ENCODE measurements at places on chromosomes 2 and 18.

DNA sequence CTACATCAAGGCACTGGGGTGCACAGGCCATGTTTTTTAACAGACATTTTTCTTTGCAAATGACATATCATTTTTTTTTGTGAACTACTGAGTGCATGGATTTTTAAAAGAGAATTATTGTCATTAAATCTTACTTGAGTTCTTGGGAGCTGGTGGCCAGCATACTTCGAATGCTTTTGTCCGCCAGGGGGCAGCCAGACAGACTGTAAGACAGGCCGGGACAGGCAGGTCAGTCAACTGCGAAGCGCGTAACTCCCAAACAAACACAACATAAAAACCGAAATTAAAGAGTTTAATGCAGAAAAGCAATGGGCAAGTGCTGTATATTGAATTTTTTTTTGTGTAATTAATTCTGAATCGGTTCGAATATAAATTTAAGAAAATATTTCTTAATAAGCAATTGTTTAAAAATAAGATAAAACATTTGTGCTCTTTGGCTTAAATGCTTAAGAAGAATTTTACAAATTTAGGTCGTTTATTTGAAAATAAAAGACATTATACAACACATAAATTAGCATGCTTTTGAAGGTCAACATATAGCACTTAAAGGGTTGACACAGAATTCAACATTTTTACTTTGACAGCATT is 142.2 kb upstream of the PXDN start:
- peak; percentile 83 for DNase-seq

DNA sequence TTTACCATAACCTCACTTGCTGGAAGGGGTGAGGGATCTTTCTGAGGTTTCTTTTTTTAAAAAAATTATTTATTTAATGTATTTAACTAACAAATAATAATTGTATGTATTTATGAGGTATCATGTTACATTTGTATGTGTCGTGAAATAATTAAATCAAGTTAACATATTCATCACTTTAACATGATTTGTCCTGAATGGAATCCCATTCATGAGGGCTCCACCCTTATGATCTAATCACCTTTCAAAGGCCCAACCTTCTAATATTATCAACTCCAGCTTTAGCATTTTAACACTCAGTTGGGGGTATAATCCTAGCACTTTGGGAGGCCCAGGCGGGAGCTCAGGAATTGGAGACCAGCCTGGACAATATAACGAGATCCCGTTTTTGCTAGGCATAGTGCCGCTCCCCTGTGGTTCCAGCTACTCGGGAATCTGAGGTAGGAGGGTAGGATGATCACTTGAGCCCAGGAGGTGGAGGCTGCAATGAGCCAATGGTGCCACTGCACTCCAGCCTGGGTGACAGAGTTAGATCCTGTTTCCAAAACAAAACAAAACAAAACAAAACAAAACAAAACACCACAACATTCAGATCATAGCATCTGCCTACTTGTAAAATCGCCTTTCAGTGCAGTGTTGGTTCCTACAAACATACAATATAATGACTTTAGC is 1.1 kb upstream of the TAF4B start:
- DNase-seq, result no peak

DNA sequence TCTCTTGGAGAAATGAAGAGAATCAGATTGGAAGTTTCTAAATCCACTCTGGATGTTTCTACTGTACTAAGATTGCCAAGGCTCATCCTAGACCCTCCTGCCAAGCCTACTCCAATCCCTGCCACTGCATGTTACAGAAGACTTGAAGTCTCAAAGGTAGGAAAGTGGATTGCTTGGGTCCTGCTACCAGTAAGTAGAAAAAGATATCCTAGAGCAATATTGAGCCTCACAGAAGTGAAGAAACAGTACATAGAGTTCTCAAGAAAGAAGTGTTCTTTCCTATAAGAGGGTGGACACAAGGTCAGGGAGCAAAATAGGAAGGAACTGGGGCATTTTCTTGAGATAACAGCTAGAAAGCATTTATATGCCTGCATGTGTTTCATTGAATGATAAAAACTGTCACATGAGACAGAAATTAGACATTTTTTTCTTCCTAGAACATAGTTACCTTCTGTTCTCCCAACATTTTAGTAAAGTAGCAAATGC is 232.9 kb downstream of the RBM43 start:
- DNase-seq, result no peak

- peak; percentile 84 for DNase-seq
Observed at GRCh38 chr2:178109813-178110212, 2.4 kb upstream of the RBM45 start.

- no peak for DNase-seq
Observed at GRCh38 chr2:86786001-86786536, 4.6 kb downstream of the CD8A start.

- DNase-seq, result no peak
Observed at GRCh38 chr18:62634458-62634857, 80.9 kb upstream of the PHLPP1 start.

DNA sequence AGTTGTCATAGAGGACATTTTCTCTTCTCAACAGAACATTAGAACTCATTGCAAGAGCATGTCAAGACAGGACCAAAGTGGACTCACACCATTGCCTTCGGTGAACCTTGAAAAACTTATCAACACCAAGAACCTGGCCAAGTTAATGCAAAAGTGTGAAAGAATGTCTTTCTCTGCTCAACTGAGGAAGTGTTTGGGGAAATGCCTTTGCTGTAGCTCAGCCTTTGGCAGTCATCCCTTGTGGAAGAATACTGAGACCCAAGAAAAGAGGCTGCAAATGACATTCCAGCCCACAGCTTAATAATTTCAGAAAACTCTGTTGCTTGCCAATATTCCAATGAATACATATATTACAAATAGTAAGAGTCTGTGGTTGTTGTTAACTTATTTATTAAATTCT is 728.8 kb upstream of the PIK3C3 start:
- DNase-seq, result no peak

DNA sequence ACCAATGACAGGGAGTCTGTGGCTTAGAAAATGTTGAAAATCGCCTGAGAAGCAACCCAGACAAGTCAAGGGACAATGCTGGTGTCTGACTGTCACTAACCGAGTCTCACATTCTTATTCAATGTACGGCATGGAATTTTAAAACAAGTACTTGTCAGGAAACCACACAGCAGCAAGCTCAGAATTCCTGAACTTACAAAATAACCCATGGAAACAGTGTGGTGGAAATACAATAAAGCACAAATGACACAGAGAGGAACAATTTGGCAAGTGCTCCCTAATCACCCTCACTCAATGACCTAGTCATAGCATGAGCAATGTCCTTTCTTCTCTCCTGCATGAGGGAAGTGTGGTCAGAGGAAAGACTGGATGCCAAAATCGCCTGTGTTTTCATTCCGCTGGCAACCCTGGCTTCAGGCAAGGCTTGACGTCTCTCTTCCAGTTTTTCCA is 154.0 kb downstream of the SATB2 start:
- no peak for DNase-seq

GRCh38 chr2:11998218-11998617 is 251.8 kb downstream of the LPIN1 start:
- peak; percentile 51 for DNase-seq

DNA sequence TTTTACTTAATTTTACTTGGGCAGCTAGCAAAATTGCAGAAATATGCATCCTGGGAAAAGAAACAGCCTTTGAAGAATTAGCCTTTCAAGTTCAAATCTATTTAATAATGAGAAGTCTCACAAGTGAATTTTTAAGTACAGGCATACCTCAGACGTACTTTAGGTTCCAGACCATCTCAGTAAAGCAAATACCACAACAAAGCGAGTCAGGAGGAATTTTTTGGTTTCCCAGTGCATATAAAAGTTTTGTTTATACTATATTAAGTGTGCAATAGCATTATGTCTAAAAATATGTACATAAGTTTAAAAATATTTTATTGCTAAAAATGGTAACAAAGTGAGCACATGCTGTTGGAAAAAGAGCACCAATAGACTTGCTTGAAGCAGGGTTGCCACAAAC is 50.8 kb upstream of the TWSG1 start:
- no peak for DNase-seq

DNA sequence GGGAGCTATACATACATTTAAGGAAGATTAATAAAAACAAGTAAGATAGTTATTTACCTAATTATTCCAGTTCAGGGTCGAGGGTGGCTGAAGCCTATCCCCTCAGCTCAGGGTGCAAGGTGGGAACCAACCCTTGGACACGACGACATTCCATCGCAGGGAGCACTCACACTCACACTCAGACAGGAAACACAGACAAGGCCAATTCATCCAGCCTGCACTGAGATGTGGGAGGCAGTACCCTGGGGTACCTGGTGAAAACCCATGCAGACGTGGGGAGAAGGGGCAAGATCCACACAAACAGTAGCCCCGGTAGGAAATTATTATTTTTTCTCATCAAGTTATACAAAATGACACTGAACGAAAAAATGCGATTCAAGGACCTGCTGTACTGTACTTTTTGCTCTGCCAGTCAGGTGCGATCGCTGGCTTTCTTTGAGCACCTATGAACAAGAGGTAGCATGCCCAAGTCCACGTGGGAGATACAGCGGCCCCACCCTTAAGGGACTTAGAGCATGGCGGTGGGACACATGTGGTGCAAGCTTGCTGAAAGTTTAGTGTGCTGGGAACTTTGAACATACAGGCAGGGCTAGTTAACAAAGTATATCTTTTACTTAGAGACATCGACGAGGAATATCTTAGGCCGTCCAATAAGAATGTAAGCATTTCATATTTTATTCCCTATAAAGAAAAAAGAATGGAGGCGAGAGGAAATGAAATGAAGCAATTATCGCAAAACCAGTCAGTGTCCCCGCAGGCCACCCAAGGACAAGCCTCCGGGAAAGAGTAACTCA is 624 bp downstream of the METTL8 start:
- DNase-seq, result peak; percentile 89

DNA sequence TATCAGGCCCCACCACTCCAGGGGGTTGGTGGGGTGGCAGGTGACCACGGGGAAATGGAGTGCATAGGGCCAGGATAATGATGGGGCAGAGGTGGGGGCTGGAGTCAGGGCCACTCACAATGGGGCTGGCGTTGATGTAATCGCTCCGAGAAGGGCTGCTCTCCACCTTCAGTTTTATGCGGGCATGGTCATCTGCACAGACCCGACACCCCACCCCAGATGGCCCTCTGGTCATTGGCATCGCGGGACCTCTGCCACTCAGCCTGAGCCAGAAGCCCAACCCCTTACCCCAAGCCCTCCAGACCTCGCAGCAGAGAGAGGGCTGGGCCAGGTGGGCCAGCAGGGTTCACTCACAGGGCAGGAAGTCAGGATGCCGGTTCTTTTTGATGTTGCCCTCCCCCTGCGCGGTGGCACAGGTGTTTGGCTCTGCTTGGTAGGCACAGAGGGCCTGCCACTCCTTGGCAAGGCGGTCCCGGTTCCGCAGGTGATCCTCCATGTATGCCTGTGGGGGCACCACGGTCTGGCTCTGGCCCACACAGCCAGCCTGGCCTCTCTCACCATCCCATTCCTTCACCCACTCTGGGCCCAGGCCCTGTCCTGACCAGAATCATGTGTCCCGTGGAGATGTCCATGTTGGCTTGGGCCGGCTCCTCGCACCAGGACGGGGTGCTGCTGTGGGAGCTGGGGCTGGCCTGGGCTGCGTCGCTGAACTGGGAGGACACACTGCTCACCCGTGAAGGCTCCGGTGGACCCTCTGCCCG is 12.4 kb downstream of the PTPRN start:
- no peak for DNase-seq

- DNase-seq, result no peak
Observed at GRCh38 chr18:49647496-49648168, 85.8 kb downstream of the LIPG start.

DNA sequence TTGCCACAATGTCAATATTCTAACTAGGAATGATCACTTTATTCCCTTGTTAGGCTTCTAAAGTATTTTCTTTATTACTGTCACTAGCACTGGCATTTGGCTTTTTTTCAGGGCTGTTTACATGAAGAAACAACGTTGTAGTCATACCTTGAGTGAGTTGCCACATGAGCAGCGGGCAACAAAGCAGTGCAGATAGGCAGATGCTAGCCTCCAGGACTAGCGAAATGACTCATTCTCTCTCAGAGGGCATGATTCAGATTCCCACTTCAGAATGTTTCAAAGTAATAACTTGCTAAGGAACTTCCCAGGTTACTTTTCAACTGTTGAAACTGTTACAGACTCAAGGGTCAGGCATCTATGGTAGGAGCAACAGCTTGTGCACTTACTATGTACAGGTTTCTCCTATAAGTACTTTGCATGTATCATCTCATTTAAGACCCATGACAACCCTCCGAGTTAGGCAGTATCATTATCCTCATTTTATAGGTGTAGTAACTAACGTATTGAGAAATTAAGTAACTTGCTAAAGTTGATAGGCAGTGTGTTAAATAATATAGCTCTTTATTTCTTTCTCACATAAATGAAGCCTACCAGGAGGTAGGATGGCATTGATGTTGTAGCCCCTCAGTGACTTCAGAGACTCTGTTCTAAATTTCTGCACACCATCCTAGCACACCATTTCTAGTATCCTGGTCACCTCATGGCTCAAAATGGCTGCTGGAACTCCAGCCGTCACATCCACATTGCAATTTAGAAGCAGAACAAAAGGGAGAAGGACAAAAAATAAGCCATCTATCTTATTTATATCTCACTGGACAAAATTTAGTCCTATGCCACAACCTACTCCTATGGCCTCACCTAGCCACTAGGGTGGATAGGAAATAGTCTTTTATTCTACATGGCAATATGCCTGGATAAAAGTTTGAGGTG is 83.3 kb downstream of the ICOS start:
- DNase-seq, result no peak

GRCh38 chr2:217795706-217796465 is 206.9 kb downstream of the TNS1 start:
- no peak for DNase-seq

GRCh38 chr2:121336528-121337294 is 51.7 kb upstream of the TFCP2L1 start:
- no peak for DNase-seq

- DNase-seq, result peak; percentile 45
Observed at GRCh38 chr18:23528580-23529472, 25.5 kb downstream of the RMC1 start.

DNA sequence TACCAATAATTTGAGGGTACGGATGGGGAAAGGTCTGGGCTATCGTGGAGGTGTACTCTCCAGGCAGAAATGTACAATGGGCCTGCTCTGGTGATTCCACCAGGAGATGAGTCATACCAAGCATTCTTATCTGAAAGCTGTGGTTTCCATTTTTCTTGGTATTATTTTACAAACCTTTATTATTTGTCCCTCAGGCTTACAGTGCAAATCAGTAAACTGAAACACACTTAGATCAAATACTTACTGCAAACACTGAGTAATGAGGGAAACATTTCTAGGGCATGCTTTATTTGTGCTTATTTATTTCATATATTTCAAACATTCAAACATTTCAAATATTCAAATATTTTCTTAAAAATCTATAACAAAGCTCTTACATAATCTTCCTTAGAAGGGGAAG is 319.8 kb downstream of the RND3 start:
- DNase-seq, result peak; percentile 29

DNA sequence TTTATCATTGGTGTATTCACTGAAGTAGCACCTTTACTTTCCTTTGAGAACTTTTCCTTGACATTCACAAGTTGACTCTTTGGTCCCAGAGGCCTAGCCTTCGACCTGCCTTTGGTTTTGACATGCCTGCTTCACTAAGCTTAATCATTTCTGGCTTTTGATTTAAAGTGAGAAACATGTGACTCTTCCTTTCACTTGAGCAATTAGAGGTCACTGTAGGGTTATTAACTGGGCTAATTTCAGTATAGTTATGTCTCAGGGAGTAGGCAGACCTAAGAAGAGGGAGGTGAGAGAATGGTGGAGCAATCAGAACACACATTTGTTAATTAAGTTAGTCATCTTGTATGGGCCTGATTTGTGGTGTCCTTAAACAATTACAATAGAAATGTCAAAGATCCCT is 1040.7 kb upstream of the SLC39A10 start:
- no peak for DNase-seq
